Aorta (tissue), 5 donors: ENCODE measurements at places on chromosomes 3 and 15. TPM values are rescaled to one million over a fixed set of nuclear protein-coding genes. Genes with fewer than 3 reads are reported as not detected.

DNA sequence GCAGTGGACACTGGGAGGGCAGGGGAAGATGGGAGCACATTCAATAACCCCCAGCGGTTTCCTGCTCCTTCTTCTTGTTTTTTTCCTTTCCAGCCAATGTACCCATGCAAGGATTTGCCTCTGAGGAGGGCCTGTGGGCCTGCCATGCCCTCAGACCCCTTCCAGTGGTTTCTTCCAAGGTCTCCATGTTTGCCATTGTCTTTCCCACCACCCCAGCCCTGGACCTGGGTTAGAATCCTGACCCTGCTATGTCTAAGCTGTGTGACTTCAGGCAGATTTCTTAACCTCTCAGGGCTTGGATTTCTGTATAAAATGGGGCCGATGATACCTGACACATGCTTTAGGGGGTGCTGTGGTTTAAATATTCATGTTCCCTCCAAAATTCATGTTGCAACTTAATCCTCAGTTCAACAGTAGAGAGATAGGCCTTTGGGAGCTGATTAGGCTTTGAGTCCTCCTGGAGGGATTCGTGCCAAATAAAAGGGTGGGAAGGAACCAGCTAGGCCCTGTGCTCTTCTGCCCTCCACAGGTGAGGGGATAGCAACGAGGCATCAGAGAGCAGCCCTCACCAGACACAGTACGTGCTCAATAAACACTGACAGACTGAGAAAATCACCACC is 46.3 kb upstream of the FLNB start:
- no peak for DNase-seq

Gene TLR9
- total RNA-seq = 0.81 TPM

DNA sequence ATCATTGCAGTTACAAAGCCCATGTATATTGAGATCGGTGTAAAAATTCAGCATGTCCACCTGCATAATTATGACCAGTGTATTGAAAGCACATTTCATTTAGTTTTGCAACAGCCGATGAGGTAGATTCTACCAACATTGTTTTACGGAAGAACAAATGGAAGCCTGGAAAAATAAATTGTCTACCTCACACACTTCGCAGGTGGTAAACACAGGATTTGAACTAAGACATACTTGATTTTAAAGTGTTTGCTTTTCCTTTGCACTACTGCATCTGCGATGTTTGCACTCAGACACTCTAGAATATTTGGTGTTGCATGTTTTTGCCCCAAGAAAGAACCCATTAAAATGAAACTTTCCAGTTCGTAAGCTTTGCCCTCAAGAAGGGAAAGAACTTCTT is 148.4 kb downstream of the PGPEP1L start:
- DNase-seq = no peak

GRCh38 chr3:12308517-12308916 is 19.6 kb downstream of the PPARG start:
- DNase-seq = no peak

Gene TMEM266
- total RNA-seq = not detected

GRCh38 chr15:98813951-98814350 is 165.6 kb downstream of the IGF1R start:
- no peak for DNase-seq

DNA sequence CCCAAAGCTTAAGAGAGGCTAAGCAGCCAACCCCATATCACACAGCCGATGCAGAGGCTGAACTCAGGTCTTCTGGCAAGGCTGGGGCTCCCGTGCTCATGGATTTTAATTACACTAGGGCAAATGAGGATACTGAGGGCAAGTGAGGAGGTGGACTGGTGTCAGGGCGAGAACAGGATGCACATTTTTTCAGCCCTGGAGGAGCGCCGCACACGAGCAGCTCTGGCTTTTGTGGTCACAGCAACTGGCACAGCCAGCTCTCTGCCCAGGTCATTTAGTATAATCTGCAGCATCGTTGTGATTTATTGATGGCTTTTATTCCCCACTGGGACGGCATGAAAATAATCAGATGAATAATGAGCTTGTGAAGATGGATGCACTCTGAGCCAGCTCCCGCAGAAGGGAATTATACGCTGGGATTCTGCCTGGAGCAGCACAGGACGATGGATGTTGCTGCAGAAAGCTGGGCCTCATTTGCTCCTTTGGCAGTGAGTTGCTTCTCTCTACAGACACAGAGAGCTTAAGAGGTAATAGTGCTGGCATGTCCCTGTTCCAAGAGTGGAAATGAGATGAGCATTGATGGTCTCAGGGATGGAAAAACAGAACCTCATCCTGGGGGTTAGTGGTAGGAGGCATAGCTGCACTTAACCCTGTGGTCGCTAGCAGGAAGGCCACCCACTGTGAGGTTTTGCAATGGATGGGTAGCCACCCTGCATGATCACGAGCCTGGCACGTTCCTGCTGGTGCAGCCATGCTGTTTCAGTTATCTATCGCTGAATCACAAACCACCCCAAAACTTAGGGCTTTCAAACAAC is 135.4 kb downstream of the UACA start:
- DNase-seq = no peak

- no peak for DNase-seq
Measured at GRCh38 chr3:25120665-25121064, 307.4 kb upstream of the RARB start.

Gene SI
- total RNA-seq = not detected

Gene CLSTN2
- total RNA-seq = 20.6 TPM

- DNase-seq = no peak
Measured at GRCh38 chr3:149277331-149277813, 55.7 kb upstream of the CP start.

DNA sequence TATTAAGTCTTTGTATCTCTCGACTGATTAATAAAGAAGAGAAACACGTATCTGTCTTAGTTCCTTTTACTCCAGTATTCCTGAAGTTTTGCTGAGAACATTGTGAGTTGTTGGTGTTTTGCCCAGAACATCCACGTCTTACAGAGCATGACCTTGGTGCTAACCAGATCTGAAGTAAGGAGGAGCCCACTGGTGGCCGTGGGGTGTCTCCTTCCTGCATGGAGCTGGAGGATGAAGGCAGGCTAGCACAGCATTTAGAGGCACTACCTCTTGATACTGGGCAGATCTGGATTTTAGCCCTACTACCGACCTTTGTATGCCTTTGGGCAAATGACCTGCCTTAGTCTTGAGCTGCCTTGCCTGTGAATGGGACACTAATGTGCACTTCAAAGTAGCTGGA is 28.9 kb upstream of the ESYT3 start:
- no peak for DNase-seq
